Activated CD4-positive, CD25-positive, alpha-beta regulatory T cell treated with anti-CD3 and anti-CD28 coated beads, Interleukin-2, amount 50 U/mL, for 16 hours (primary cell): ENCODE measurements at places on chromosomes 2 and 18.

DNA sequence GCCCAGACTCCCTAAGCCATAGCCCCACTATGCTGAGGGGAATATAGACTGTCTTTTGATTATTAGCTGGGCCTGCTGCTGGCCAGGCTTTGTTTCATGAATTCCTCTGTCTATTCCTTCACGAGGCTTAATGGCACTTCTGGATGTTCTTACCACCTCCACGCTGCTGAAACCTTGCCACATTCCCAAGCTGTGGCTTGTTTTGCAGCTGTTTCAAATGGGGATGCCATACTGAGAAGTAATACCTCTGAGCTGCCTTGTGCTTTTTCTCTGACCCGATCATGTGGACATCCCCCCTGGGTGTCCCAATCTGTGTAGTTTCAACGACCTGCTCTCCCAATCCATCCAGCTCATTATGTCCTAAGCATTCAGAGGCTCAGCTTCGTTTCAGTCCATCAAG lies 114.1 kb downstream of the ICOS start:
- DNase-seq = no peak

DNA sequence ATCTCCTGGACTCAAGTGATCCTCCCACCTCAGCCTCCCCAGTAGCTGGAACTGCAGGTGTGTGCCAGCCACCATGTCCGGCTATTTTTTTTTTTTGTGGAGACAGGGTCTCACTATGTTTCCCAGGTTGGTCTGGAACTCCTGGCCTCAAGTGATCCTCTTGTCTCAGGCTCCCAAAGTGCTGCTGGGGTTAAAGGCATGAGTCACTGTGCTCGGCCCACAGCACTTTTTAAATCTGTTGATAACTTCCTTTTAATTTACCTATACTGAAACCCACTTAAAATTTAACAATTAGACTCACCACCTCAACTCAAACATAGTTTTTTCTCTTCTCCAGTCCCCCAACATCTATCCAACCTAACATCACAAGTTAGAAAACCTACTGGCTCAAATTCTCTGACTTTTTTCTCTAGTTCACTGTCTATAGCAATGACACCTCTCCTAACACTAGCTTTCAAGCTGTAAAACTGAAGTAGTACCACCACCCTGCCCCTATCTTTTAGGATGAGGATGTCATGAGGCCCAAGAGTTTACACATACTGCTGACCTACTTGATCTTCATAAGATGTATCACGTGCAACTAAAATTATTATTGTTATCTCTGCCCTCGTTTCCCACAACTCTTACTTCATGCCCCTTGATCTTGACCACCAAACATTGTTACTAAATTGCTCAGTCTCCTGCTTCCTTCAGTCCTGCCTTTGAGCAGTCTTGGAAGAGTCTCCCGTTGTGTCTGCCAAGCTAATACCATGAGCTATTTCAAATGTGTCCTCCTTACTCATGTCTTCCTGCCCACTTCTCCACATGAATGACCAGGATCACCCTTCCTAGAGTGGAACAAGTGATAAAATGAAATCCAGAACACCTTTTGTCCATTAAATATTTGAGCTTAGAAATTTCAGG lies 142.3 kb upstream of the ZFP36L2 start:
- no peak for DNase-seq

DNA sequence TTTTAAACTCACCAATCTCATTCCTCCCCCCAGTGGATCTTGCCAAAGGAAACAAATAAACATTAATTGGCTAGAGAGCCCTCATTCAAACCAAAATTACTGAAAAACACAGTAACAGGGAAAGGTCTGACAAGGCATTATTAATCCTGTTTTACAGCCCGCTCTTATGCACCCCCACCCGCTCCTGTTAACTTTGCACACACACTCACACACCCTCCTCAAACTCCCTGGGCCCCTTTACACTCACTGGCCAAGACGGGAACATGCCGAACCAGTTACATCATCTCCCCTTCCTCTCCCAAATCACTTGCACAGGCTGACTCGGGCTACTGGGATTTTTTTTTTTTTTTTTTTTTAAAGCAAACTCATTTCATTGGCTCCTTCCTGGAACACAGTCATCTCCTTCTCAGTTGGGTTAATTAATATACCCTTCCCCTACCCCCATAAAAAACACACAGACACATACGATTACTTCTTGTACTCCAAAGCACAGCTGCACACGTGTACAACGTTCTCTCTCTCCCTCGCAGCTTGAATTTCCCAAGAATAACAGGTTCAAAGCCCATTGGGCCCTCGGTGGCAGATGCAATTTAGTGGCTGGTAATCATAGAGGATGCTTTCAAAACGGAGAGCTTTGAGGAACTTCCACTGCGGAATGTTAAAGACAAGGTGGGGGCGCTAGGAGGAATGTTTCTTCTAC lies 31.8 kb downstream of the KLF7 start:
- no peak for DNase-seq

GRCh38 chr2:99552529-99552928 lies 62.7 kb upstream of the REV1 start:
- DNase-seq = no peak

- DNase-seq = no peak
Measured at GRCh38 chr2:29063646-29064345, 10.5 kb downstream of the PCARE start.

DNA sequence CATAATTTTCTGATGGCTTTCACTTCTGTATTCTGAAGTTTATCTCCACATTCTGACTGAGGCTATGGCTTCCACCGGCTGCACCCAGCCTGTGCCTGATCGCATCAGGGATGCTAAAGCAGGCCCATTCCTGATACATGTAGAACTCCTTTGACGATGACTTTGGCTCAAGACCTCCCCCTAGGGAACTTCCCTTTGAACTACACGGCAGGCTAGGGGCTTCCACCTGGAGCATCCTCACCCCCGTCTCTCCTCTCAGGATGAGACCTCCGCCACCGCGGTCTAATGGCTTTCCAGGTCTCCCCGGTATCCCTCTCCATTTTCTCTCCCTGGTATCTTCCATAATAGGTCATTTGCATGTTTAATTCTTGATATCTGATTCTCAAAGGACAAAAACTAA lies 214.9 kb upstream of the CHST9 start:
- no peak for DNase-seq

DNA sequence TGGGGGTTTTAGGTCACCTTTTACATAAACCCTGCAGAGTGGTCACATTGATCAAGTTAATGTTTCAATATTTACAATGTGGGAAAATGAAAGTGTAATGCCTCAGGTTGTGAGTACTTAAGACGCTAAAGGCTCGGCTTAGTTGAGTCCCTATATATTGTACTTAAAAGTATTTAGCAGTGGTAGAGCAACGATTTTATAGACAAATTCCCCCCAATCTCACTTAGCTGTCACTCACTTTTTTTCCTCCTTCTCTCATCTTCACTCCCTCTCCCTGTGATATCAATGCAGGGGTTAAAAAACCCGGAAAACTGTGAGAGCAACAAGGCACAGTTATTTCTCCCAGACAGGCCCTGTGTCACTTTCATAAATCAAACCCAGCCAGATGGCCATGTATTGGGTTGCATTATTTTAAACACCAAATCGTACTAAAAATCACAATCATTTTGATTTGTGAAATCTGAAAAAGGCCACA lies 5.4 kb downstream of the POU3F3 start:
- no peak for DNase-seq

DNA sequence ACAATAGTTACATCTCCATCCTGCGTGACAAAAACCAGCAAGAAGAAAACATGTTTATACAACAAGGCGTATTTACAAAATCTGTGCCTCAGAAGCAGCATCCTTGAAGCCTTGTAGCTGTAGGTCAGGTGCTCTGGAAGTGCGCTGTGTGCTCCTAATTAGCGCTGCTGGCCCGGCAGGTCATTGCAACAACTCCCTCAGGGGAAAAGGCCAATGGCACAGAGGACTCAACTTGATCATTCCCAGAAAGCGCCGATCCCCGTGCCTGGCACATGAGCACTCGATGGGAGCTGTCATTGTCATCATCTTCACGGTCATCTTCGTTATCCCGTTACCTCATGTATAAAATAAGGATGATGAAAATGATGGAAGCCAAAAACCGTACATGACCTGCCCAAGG lies 58.5 kb downstream of the EIPR1 start:
- no peak for DNase-seq

- no peak for DNase-seq
Measured at GRCh38 chr18:50850307-50851065, 28.4 kb upstream of the ME2 start.

DNA sequence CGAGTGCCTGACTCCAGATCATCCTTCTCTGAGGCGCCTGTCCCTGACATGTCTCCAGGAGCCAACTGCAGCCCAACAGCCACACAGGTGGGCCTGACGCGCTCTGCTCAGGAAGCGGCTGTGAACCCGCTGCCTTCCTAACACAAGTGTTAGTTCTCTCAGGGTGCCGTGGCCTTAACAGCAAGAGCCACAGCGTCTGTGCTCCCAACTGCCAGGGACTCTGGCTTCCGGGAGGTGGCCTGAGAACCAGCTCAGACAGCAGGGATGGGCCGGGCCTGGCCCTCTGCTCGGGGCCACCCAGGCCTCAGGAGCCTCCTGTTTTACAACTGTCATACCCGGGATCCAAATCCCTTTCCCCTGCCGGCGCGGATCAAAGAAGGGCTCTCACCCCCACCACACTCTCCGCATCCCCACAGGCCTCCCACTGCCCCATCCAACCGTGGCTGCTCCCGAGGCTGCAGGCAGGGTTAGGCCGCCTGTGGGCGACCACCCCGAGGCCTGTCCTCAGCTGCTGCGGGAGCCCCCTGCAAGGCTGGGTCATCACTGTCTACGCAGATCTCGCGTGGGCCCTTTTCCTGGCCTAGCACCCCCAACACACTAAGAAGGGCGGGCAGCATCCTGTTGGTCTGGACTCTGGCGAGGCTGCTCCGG lies 114.2 kb upstream of the ZNF236 start:
- no peak for DNase-seq

DNA sequence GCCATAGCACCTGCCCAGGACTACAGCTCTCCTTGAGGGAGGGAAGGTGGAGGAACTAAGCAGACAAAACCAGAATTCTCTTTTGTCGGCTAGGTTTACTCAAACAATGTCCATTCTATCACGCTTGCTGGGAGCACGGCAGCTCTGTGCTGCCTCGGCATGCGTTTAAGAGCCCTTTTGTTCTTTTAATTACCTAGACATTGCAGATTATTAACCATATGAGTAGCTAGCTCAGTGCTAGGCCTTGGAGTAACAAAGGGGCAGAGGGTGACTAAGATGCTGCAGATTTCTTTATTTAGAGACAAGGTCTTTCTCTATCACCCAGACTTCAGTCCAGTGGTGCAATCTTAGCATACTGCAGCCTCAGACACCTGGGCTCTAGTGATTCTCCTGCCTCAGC lies 11.1 kb downstream of the MSGN1 start:
- DNase-seq = no peak
